ENCODE measurements at places on chromosomes 6 and 20. TPM values are rescaled to one million over a fixed set of nuclear protein-coding genes. Genes with fewer than 3 reads are reported as not detected.

Gene TSHZ2
- polyA plus RNA-seq: 0.73 TPM

Gene SLC2A10
- not detected for polyA plus RNA-seq

Gene CCR6
- 79.3 TPM for polyA plus RNA-seq

Gene HLA-DQA1
- polyA plus RNA-seq: 377 TPM

Gene GHRH
- polyA plus RNA-seq: not detected
